ENCODE measurements at places on chromosomes 1 and 21.

GRCh38 chr1:64934878-64935275 is 31.5 kb downstream of the JAK1 start:
- DNase-seq: no peak

GRCh38 chr1:91065337-91065736 is 43.5 kb upstream of the ZNF644 start:
- DNase-seq: no peak

DNA sequence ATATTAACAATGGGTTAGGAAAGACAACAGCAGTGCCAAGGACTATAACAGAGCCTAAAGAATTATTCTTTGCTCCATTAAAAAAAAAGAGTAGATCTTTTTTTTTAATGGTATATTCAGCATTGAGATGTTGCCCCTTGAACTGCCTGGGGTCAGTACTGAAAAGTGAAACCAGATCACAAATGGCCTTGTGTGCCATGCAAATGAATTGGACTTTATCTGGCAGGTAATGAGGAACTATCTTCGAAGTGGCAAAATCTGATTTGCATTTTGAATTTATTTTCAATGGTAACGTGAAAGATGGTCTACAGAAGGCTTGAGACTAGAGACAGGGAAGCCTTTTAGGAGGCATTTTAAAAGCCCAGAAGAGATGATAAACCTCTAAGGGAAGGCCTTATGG is 21.4 kb upstream of the PKN2 start:
- DNase-seq: no peak

GRCh38 chr1:17799642-17800041 is 44.5 kb downstream of the ACTL8 start:
- no peak for DNase-seq

DNA sequence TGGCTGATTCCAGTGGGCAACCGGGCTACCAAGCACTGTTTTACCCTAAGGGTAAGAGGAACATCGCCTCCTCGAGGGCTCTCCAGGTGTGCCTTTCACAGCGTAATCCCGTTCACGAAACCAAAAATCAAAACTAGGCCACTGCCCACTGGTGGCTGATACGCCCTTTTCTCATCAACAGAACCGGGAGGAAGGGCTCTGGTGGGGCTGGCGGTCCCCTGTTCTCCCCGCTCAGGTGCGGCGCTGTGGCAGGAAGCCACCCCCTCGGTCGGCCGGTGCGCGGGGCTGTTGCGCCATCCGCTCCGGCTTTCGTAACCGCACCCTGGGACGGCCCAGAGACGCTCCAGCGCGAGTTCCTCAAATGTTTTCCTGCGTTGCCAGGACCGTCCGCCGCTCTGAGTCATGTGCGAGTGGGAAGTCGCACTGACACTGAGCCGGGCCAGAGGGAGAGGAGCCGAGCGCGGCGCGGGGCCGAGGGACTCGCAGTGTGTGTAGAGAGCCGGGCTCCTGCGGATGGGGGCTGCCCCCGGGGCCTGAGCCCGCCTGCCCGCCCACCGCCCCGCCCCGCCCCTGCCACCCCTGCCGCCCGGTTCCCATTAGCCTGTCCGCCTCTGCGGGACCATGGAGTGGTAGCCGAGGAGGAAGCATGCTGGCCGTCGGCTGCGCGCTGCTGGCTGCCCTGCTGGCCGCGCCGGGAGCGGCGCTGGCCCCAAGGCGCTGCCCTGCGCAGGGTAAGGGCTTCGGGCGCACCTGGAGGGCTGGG is at the start of gene IL6R:
TSS of gene IL6R (plus strand) at position 360 of the 763 bp plus-strand sequence. CDS start at position 647, 287 bp downstream.
- DNase-seq: peak; percentile 36

- DNase-seq: no peak
Measured at GRCh38 chr21:38954588-38955004, 148.9 kb downstream of the ETS2 start.

DNA sequence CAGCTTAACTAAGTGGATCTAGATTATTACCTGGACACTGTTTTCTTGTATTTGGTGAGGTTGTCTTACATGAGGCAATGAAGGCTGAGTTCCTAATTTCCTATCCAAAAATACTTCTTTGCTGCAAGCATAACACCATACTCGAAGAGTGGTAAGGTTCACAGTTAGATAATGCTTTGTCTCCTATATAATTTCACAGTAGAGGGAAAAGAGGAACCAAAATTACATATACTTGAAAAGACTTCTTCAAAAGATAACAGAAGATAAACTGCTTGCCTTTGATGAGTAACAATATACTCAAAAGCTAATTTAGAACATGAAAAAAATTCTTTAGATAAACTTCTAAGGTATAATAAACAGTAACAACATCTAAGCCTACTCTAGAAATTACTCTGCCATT is 20.4 kb downstream of the USP33 start:
- DNase-seq: no peak

- no peak for DNase-seq
Measured at GRCh38 chr1:207058878-207059867, 6.1 kb downstream of the PFKFB2 start.
